ENCODE measurements at places on chromosomes 5 and 9.

DNA sequence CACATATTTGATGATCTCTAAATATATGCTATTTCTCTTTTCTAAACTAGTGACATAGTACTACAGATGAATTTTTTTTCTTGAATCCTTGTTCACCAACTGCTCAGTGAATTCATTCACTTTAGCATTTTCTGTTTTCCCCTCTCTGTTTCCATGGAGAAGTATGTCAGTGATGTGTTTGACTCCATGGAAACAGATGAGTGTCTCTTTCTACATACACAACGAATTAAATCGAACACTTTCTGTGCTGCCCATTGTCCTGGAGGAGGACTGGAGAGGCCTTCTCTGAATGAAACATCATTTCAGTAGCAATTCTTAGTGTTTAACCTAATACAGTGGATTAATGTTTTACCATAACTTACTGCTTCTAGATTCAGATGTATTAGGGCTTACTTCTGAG is 9.5 kb downstream of the INVS start:
- no peak for DNase-seq

GRCh38 chr5:133410335-133410828 is 202.0 kb downstream of the FSTL4 start:
- no peak for DNase-seq

- DNase-seq: peak; percentile 15
Measured at GRCh38 chr9:101028346-101029314, at the start of gene PLPPR1. Gene PLPPR1, plus strand, starts transcription at chr9:101028727.

DNA sequence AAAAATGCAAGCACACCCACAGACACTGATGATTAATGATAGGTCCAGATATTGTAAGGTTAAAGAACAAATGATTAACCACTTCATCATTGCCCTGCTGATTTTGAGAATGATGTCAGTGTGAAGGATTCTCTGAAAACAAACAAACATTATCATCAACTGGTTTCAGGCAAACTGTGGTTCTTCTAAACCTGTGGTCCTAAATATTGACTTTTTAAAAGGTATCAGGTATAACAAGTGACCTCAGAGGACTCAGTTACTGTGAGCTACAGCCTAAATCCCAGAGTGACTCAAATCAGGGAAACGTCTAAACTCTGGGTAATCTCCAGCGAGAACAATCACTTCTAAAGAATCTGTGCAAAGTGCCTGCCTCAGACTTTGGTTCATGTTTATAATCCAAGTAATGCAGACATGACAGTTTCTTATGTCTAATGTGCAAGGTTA is 172.3 kb upstream of the CDH6 start:
- DNase-seq: no peak

- DNase-seq: no peak
Measured at GRCh38 chr5:178535299-178536175, 54.7 kb downstream of the COL23A1 start.

GRCh38 chr5:62575489-62575888 is 3.1 kb upstream of the LRRC70 start:
- no peak for DNase-seq

- no peak for DNase-seq
Measured at GRCh38 chr9:35745569-35745968, 3.5 kb downstream of the GBA2 start.

DNA sequence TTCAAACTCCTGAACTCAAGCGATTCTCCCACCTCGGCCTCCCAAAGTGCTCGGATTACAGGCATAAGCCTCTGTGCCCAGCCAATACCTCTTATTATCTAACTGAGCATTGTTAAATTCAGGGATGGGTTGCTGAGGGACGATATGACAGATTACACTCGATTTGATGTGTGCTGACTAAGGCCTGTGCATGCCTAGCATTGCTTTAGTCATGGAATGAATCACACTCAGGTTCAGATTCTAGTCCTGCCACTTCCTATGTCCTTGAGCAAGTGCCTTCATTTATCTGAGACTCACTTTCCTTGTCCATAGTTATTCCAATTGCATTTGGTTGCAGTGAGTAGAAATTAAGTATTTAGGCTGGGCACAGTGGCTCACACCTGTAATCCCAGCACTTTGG is 19.5 kb downstream of the THBS4 start:
- no peak for DNase-seq

GRCh38 chr9:108842610-108843295 is 13.0 kb downstream of the ACTL7B start:
- peak; percentile 38 for DNase-seq

DNA sequence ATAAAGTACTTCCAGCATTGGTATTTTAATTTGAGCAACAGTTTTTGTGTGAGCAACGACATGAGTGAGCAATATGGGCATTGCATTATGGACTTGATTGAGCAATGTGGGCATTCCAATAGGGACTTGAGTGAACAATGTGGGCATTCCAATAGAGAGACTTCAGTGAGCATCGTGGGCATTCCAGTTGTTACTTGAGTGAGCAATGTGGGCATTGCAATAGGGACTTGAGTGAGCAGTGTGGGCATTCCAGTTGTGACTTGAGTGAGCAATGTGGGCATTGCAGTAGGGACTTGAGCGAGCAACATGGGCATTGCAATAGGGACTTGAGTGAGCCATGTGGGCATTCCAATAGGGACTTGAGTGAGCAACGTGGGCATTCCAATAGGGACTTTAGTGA is 52.2 kb downstream of the ZCCHC7 start:
- no peak for DNase-seq

- no peak for DNase-seq
Measured at GRCh38 chr5:66013397-66013796, 87.0 kb downstream of the ERBIN start.

- no peak for DNase-seq
Measured at GRCh38 chr9:113998114-113998513, 80.0 kb downstream of the AMBP start.

GRCh38 chr9:129783516-129784361 is 19.2 kb upstream of the TOR1B start:
- peak; percentile 84 for DNase-seq

DNA sequence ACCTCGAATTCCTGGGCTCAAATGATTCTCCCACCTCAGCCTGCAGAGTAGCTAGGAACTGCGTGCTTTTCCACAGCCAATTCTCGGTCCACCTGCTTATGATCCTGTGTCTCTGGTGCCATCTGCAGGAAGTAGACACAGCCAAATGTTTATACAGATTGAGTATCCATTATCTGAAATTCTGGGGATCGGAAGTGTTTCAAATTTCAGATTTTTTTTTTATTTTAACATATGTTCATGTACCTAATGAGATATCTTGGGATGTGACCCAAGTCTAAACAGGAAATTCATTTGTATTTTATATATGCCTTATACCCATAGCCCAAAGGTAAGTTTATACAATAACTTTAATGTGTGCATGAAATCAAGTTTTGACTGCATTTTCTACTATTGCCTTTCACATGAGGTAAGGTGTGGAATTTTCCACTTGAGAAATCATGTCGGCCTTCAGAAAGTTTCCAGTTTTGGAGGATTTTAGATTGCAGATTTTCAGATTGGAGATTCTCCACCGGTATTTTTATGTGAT is 89.5 kb downstream of the ESM1 start:
- DNase-seq: no peak

GRCh38 chr5:111227226-111227782 is 3.1 kb downstream of the CAMK4 start:
- peak; percentile 41 for DNase-seq
